ENCODE measurements at places on chromosomes 11 and 22.

DNA sequence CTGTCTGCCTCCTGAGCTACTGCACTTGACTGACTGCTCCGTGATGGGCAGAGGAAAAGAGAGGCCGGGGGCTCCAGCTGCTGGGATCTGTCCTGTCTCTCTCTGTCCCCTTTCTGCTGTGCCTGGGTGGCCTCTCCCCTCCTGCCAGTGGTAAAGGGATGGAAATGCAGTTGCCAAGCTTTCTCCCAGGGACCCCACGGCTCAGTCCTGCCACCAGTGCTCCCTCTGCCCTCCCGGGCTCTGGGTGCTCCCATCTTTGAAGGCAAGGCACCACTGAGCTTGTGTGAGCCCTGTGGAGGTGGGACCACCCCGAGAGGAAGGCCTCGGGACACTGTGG, 32.0 kb downstream of the NADSYN1 start:
- DNase-seq, result no peak

- DNase-seq, result no peak
These were observed 3.1 kb downstream of the SLN start for GRCh38 chr11:107708792-107709191.

DNA sequence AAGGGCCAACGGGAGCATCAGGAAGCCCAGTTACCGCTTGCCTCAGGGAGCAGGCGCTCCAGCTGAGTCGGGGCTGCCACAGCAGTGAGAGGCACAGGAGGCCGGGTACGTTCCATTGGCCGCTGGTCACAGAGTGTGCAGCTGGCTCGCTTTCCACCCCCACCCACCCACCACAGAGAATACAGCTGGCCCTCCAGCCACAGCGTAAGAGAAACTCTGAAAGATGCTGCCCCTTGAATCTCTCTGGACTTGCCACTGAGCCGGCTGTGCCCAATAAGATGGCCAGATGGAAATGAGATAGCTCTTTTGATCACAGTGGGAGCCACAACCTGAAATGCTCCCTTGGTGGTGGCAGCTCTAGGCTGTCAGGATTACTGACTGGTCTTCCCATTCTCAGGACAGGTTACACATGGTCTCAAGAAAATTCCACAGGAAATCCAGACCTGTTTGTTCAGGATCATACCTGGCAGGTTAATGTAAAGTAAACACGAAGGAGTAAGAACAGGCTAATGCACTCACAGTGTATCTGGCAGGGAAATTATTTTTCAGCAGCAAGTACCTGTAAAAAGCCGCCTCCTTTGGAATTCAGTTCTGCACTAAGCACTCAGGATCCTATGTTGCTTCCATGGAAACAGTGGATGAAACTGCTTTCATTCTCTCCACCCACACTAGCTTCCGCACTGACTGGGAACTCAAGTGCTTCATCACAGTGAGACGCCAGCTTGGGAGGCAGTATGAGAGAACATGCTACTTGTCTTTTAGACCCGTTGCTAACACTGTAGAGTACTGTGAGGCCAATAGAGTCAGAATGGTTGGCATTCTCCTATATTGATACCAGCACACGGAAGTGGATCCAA, 16.5 kb downstream of the SIAE start:
- DNase-seq, result no peak

- no peak for DNase-seq
These were observed 15.2 kb downstream of the TMPRSS5 start for GRCh38 chr11:113690619-113691569.

GRCh38 chr11:83544846-83545245, 258.7 kb upstream of the CCDC90B start:
- no peak for DNase-seq

- no peak for DNase-seq
These were observed 797 bp downstream of the THY1 start for GRCh38 chr11:119421941-119422808.

DNA sequence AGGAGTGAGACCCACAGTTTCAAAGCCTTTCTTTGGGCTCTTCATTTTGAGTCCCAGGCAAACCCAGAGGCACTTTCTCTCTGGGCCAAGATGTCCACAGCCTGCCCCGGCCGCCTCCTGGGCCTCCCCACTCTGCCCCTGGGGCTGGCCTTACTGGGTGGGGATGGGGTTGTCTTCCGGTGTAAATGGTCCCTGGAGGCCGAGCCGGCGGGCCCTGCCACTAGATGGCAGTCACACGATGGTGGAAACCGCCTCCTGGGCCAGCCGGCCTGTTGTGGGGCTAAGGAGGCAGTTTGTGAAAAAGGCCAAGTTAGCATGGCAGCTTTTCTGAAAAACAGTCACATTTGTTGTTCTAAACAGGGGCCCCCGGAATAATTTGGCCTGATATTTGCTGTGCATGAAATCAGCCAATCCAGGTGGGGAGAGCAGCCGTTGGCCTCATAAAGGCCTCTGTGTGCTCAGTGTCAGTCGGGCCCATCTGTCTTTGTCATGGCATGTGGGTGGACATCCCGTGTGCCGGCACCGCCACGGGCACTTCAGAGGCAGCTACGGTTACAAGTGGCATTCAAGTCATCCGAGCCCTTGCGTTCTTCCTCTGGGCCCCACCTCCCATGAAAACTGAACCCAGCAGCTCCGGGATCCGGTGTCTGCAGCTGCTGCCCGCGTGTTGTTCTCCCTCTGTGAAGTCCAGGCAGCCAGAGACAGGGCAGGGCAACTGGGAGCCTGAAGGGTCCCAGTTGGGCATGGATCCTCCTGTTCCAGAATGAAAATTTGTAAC, 6.5 kb downstream of the MRPL23 start:
- DNase-seq, result peak; percentile 58

GRCh38 chr11:34280945-34281872, 76.6 kb downstream of the ABTB2 start:
- DNase-seq, result no peak
